A673 (cell line): ENCODE measurements at places on chromosomes 11 and 22.

DNA sequence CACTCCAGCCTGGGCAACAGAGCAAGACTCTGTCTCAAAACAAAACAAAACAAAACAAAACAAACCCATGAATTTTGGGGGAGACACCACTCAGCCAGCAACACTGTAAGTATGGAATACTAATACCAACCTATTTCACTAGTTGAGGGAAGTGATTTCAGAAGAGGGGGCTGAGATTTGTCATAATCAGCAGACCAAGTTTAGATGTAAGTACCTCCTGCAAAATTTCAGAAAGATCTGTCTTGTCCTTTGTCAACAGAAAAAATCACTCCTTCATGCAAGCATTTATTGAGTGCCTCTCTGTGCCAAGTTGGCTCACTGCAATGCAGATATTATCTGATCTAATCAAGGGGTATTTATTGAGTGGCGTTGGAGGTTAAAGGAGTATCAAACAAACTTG is 23.4 kb upstream of the ADA2 start:
- DNase-seq: no peak

DNA sequence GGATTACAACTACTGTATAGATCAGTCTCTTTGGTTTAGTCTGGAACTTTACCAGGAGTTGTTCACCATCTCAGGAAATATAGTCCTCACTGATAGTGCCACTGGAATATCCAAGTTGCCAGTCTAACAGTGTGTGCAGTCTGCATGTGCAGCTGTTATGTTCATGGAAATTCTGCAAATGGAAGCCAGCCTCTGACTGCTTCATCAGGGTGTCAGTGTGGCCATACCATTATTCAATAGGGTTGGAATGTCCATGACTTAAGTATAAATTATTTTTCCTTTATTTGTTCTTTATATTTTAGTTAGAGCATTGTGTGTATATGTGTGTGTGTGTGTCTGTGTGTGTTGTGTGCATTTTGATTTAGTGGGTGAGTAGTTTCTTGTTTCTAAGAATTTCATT is 51.8 kb downstream of the C11orf96 start:
- no peak for DNase-seq

GRCh38 chr11:19455731-19456130 is 215.0 kb upstream of the E2F8 start:
- no peak for DNase-seq

DNA sequence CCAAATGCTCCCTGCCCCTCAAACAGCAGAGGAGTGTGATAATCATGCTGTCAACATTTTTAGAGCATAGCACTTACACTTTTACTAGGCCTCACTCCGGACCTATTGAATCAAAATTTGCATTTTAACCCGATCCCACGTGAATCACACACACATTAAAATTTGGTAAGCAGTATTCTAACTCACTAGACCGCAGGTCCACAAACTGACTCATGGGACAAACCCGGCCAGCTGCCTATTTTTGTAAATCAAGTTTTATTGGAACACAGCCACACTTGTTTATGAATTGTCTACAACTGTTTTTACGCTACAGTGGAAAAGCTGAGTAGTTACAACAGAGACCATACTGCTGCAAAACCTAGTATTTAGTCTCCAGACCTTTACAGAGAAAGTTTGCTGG is 43.3 kb downstream of the SNX19 start:
- no peak for DNase-seq
